ENCODE measurements at places on chromosomes 1 and 21.

GRCh38 chr1:67601955-67602354 lies 83.0 kb upstream of the GADD45A start:
- DNase-seq = no peak

GRCh38 chr1:151512326-151512725 lies 1.1 kb downstream of the CGN start:
- DNase-seq = no peak

DNA sequence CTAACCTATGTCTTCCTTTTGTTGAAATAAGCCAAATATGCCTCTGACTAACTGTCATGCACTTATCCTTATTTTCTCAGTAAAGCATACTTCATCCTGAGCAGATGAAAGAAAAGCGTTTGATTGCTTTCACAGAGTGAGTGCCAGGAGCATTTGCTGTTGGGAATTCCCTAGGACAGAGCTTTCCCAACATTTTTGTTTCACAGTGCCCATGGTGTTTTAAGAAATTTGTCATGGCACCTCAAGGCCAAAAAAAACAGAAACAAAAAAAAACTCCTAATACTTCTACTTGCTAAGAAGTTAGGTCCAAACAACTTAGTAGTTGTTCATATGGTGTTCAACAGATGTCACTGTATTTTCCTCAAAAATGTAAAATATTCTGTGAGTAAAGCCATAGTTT lies 120.8 kb upstream of the BMP8A start:
- DNase-seq = no peak

GRCh38 chr1:36203554-36204346 lies 20.5 kb upstream of the THRAP3 start:
- DNase-seq = no peak

- peak; percentile 52 for DNase-seq
Measured at GRCh38 chr1:9724706-9725476, 73.4 kb downstream of the PIK3CD start.

- no peak for DNase-seq
Measured at GRCh38 chr1:68376441-68376840, 73.3 kb downstream of the RPE65 start.

- no peak for DNase-seq
Measured at GRCh38 chr1:107277022-107277421, 136.2 kb downstream of the NTNG1 start.

DNA sequence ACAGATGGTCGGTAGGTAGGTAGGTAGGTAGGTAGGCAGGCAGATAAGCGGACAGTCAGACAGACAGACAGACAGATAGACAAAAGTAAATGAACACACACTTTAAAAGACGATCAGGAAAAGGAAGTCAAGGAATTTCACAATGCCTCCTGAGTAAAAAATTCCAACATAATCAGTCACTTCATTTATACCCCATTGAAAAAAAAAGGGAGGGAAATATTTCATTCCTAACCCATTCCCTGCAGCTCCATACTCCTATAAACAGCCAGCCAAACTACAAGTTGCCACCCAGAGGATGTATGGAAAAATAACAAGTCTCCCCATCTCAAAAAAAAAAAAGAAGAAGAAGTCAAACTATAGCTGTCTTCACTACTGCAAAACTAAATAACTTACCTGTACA lies 43.4 kb downstream of the ZZZ3 start:
- no peak for DNase-seq

DNA sequence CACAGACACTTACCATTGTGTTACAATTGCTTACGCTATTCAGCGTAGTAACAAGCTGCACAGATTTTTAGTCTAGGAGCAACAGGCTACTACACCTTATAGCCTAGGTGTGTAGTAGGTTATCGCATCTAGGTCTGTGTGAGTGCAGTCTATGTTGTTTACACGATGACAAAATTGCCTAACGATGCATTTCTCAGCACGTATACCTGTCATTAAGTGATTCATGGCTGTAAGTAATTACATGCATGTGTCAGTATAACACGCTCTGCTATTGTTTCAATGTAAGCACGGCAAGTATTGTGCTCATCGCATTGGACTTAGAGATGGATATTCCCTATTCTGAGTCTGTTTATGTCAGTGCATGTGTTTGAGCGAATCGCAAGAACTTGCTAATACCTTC lies 15.7 kb upstream of the ZBTB18 start:
- no peak for DNase-seq

GRCh38 chr1:206922524-206922923 lies 783 bp upstream of the FCMR start:
- DNase-seq = no peak

- DNase-seq = no peak
Measured at GRCh38 chr1:157505481-157506272, 46.6 kb downstream of the FCRL5 start.

- DNase-seq = peak; percentile 10
Measured at GRCh38 chr1:101506541-101507164, 269.8 kb downstream of the S1PR1 start.

DNA sequence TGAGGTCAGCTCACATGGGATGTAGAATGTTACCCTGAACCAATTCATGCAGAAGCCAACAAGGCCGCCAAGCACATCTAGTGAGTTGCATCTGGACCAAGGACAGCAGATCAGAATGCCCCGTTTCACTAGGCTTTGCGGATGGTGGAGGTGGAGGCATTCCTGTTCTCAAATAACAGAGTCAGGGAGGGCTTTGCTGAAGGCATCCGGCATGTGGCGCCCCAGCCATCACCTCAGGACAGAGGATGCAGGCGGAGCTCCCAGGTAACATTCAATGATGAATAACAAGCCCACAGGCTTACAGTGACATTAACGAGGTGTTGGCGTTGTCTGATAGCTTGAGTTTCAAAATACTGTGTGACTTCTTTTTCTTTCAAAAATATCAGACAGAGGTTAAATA lies 476.2 kb downstream of the CAMTA1 start:
- no peak for DNase-seq

- no peak for DNase-seq
Measured at GRCh38 chr1:8463144-8463927, 145.4 kb downstream of the SLC45A1 start.
